ENCODE measurements at places on chromosomes 6 and 20. TPM values are rescaled to one million over a fixed set of nuclear protein-coding genes. Genes with fewer than 3 reads are reported as not detected.

DNA sequence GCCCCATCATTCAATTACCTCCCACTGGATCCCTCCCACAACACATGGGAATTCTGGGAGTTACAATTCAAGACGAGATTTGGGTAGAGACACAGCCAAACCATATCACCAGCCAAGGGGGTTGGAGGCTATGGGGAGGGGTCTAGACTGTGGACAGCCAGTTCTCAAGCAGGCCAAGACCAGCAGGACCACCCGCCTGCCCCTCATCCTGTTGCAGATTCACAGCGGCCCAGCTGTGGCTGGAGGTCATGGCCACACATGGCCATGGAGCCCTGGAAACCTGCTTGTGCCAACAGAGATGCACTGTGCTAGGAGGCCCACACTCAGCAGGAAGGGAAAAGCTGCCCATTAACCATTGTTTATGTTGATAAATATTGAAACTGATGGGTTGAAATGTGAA, 240.5 kb downstream of the TTLL2 start:
- H3K4me1 ChIP-seq, result peaks cover 17% of the 10 kb centered on the region
- H3K27me3 ChIP-seq, result no peaks in the 10 kb centered on the region
- no peak overlapping the region for H3K4me3 ChIP-seq
- DNase-seq, result no peak

Gene IRF4
- 0.28 TPM for total RNA-seq

DNA sequence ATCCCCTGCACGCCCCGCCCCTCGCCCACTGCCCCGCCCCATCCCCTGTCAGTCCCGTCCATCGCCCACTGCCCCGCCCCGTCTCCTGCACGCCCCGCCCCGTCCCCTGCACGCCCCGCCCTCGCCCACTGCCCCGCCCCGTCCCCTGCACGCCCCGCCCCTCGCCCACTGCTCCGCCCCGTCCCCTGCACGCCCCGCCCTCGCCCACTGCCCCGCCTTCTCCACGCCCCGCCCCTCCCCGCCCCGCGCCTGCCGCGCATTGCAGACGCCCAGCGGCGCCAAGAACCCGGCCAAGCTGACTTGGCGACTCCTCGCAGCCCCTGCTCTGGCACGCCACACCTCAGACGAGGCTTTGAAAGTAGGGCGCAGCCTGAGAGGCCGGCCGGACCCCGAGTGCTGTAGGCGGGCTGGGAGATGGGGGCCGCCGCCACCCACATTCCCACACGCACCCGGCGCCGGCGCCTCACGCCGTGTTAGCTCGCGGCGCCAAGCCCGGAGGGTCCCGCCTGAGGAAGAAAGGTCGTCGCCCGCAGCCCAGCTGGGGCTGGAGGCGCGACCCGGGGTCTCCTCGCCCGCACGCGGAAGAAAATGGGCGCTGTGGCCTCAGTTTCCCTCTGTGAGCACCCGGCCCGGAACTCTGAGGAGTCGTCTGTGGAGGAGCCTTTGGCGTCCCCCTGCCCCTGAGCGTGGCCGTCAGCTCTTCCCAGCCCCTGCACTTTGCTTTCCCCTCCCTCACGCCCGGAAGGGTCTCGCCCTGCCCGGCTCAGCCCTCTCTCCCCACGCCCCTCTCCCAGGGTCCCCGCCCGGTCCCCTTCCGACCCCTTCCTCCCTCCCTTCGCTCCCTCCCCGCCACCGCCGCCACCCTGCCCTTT, at the start of gene RAD21L1:
RAD21L1 (plus strand) TSS at position 262 of the 872 bp plus-strand sequence. CDS start 2,410 bp downstream, outside the sequence.
- no peaks in the 10 kb centered on the region for H3K36me3 ChIP-seq
- H3K27ac ChIP-seq, result no peak within 1 kb of the TSS
- H3K27me3 ChIP-seq, result peaks cover 30% of the 10 kb centered on the region
- peak within 1 kb of the TSS; percentile 71 for H3K4me3 ChIP-seq

DNA sequence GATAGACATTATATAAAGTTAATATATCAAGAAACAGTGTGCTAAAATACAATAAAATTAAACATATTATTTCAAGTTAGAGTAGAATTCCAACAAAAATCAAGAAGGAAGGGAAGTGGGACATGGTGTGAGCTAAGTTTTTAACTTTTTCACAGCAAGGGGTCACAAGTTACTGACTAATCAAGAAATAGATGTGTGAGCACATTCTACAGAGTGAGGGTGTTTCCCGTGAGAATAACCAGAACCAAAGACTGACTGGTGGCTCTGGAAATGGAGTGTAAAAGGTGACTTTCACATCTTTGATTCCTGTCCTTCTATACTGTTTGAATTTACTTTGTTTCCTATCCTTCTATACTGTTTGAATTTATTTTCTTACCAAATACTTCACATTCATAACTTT, 206.6 kb downstream of the TASP1 start:
- H3K27ac ChIP-seq, result no peak overlapping the region
- DNase-seq, result no peak
- H3K36me3 ChIP-seq, result peaks cover 23% of the 10 kb centered on the region
- H3K4me1 ChIP-seq, result no peaks in the 10 kb centered on the region
- no peaks in the 10 kb centered on the region for H3K27me3 ChIP-seq
- no peak overlapping the region for H3K4me3 ChIP-seq

Gene COL19A1
- 3.3 TPM for total RNA-seq

DNA sequence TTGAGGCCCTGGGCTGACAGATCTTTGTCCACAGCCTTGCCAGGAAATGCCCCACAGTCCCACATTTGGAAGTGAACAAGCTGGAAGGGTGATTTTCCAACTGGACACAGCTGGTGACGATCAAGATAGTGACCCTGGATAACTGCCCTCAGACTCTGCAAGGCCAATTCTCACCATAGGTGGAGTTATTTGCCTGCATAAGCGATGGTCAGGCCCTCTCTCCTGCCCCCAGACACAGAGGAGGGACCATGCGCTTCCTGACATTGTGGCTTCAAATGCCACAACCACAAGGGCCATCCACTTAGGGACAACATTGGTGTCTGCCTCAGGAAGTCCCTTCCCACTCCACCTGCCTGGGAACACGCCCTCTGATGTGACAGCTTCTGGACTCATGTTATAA, 96.0 kb downstream of the JPH2 start:
- DNase-seq, result no peak
- no peaks in the 10 kb centered on the region for H3K4me1 ChIP-seq
- H3K27ac ChIP-seq, result no peak overlapping the region
- no peaks in the 10 kb centered on the region for H3K36me3 ChIP-seq
- H3K27me3 ChIP-seq, result no peaks in the 10 kb centered on the region

Gene MYBL2
- 0.15 TPM for total RNA-seq

- no peaks in the 10 kb centered on the region for H3K27me3 ChIP-seq
- H3K27ac ChIP-seq, result no peak overlapping the region
- no peaks in the 10 kb centered on the region for H3K36me3 ChIP-seq
- no peak overlapping the region for H3K4me3 ChIP-seq
- DNase-seq, result no peak
Measured at GRCh38 chr6:108368431-108369030, 73.7 kb downstream of the AFG1L start.

All from heart left ventricle (tissue), 16 donors.